ENCODE measurements at places on chromosomes 4 and X.

DNA sequence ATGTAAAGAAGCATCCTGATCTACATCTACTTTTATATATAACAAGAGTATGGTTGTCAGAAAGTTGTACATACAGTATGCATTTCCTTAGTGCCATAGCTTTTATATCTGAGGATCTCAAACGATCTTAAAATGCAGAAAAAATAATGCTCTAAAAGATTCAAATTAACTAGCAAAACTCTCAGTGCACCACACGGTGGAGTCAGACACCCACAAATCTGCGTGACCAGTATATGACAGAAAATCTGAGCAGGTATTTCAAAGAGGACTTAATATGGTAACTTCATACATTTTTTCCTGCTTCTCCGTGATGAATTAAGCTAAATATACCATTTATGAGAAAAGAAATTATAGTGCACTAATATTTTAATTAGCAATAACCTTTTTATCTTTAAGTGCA lies 803.0 kb downstream of the DMD start:
- DNase-seq = no peak

- DNase-seq = no peak
Measured at GRCh38 chr4:27861802-27862201, 1001.2 kb downstream of the STIM2 start.

DNA sequence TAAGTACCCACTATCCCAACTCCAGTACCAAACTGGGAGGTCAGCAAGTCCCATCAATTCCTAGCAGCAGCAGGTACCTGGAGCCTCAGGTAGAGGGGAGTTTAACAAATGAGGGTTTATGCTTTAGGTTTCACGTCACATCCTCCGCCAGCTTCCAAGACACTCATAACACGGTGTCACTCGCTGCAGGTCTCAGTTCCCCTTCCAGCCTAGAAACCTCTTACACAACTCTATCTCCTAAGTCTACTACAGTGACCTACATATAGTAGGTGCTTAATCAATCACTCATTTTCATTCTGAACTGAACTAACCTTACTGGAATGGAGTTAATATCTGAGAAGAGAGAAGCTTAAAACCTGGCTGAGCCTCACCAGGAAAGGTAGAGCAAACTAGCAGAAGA lies 96.0 kb downstream of the EFHC2 start:
- DNase-seq = no peak

GRCh38 chr4:146381263-146381872 lies 140.4 kb downstream of the SLC10A7 start:
- no peak for DNase-seq

GRCh38 chr4:34566091-34566490 lies 1678.2 kb downstream of the ARAP2 start:
- no peak for DNase-seq

GRCh38 chr4:181364504-181364903 lies 878.7 kb upstream of the TENM3 start:
- no peak for DNase-seq

GRCh38 chr4:87006676-87007527 lies 72.1 kb downstream of the AFF1 start:
- peak; percentile 59 for DNase-seq
